ENCODE measurements at places on chromosomes 6 and 20. TPM values are rescaled to one million over a fixed set of nuclear protein-coding genes. Genes with fewer than 3 reads are reported as not detected.

KCNK15 gene
- total RNA-seq, result not detected

- DNase-seq, result no peak
These were observed 52.7 kb downstream of the BANF2 start for GRCh38 chr20:17752459-17752858.

DNA sequence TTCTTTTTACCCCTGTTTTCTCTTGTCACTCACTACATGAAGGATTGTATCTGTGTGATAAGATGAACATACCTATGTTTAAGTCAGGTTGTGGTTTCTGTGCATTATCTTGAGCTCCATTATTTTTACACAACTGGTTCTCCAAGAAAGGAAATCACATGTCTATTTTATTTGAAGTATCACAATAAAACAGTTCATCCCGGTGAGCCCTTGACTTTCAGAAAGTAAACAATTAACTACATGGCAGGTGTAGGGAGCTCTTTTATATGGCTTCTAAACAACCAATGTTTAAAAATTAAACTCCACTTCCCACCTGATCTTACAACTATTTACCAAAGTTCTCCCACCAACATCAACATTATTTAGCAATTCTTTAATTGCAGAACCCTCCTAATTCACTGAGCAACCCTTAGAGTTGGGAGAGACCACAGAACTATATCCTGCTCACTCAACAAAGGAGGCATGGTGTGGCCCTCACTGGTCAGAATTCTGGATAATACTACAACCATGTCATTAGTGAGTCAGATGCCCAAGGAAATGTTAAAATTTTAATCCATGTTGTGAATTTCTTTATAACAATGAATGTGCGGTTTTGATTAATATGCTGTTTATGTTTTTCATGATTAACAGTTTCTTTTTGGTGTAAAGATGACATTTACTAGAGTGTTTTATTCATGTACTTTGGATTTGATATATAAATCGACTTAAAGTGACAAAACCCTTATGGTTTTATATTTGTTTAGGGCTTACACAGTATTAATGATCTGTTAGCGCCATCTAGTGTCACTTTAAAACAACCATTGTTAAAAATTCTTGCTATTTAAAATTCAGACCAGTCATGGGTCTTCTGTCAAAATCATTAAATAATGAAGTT lies 50.0 kb upstream of the SCGN start:
- peak; percentile 52 for DNase-seq

MYB gene
- 5.3 TPM for total RNA-seq

BTN3A1 gene
- 0.51 TPM for total RNA-seq

- DNase-seq, result no peak
These were observed 8.6 kb downstream of the MAP3K5 start for GRCh38 chr6:136783495-136784270.

DNA sequence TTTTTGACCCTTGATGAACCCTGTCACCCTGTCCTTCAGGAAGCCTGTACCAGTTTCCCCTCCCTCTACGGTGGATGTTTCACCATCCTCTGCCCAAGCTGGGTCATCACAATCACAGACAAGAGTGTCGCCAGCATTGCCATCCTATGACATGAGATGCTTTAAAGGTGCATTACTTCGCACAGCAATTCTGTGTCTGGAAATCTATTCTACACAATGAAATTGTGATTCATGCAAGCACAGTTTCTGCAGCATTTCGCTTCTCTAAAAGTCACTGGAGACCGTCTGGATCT lies 2.5 kb upstream of the ULBP2 start:
- DNase-seq, result no peak

GRCh38 chr6:168528474-168529095 lies 87.6 kb downstream of the SMOC2 start:
- DNase-seq, result no peak

- no peak for DNase-seq
These were observed 7.7 kb downstream of the NRN1 start for GRCh38 chr6:5998711-5999687.

Measured in SJCRH30 (cell line).